Osteocyte (in vitro differentiated cells): ENCODE measurements at places on chromosomes 3 and 15. TPM values are rescaled to one million over a fixed set of nuclear protein-coding genes. Genes with fewer than 3 reads are reported as not detected.

- peaks cover 12% of the 10 kb centered on the region for H3K36me3 ChIP-seq
- no peaks in the 10 kb centered on the region for H3K27me3 ChIP-seq
- H3K4me3 ChIP-seq: no peak overlapping the region
- H3K4me1 ChIP-seq: peaks cover 8% of the 10 kb centered on the region
- H3K27ac ChIP-seq: peak overlapping the region; percentile 32
These were observed 24.7 kb downstream of the SLC24A1 start for GRCh38 chr15:65646486-65646885.

The ILDR1 gene
- not detected in 2 replicates for total RNA-seq

The MAGI1 gene
- total RNA-seq: 20.1 and 21.9 TPM in 2 replicates

The IL5RA gene
- not detected in 2 replicates for total RNA-seq

GRCh38 chr3:15405448-15406050, 21.8 kb downstream of the METTL6 start:
- H3K4me1 ChIP-seq: no peaks in the 10 kb centered on the region
- no peak overlapping the region for H3K27ac ChIP-seq
- no peak overlapping the region for H3K4me3 ChIP-seq
- peaks cover 12% of the 10 kb centered on the region for H3K36me3 ChIP-seq
- DNase-seq: no peak

DNA sequence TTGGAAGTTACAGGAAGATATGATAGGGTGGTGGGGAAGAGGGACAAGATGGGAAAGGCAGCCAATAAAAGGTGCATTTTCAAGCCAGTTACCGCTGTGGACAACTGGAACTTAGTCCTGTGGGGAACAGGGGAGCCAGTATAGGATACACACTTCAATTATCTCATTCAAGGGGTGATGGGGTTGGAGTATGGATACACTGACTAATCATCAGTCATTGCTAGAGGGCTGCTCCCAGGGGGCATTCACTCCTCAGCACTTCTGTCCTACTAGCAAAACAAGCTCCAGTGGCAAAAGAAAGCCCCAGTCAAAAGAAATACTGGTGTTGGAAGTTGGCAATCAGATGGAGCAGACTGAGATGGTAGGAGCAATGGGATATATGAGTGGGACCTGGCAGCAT, 183.4 kb upstream of the GADL1 start:
- H3K36me3 ChIP-seq: no peaks in the 10 kb centered on the region
- no peak overlapping the region for H3K27ac ChIP-seq
- no peak for DNase-seq

DNA sequence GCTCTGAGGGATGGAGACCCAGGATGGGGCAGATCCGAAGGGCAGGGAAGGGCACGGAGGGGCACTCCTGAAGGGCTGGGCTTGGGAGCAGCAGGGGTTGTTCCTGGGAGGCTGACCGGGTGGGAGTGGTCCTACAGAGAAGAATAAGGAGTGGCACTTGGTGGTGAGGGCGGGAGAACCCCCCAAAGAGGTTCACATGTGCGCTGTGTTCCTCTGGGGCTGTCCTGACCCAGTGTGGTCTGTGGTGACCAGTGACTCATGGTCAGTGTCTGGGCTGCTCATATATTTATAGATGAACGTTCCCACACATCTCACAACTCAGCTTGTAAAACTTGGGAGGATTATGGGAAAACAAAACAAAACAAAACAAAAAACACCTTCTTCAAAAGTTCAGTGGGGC, 10.0 kb downstream of the TRPM1 start:
- H3K27ac ChIP-seq: no peak overlapping the region
- DNase-seq: no peak
- H3K27me3 ChIP-seq: no peaks in the 10 kb centered on the region
- no peaks in the 10 kb centered on the region for H3K36me3 ChIP-seq
- H3K4me3 ChIP-seq: no peak overlapping the region

The COLQ gene
- 2.6 and 3.1 TPM in 2 replicates for total RNA-seq

GRCh38 chr3:14847613-14848541, 29.1 kb downstream of the FGD5 start:
- no peak for DNase-seq
- no peak overlapping the region for H3K4me3 ChIP-seq
- H3K36me3 ChIP-seq: no peaks in the 10 kb centered on the region
- no peaks in the 10 kb centered on the region for H3K4me1 ChIP-seq
- peaks cover 35% of the 10 kb centered on the region for H3K27me3 ChIP-seq

The AHSG gene
- not detected in 2 replicates for total RNA-seq

The PP2D1 gene
- total RNA-seq: not detected in 2 replicates

DNA sequence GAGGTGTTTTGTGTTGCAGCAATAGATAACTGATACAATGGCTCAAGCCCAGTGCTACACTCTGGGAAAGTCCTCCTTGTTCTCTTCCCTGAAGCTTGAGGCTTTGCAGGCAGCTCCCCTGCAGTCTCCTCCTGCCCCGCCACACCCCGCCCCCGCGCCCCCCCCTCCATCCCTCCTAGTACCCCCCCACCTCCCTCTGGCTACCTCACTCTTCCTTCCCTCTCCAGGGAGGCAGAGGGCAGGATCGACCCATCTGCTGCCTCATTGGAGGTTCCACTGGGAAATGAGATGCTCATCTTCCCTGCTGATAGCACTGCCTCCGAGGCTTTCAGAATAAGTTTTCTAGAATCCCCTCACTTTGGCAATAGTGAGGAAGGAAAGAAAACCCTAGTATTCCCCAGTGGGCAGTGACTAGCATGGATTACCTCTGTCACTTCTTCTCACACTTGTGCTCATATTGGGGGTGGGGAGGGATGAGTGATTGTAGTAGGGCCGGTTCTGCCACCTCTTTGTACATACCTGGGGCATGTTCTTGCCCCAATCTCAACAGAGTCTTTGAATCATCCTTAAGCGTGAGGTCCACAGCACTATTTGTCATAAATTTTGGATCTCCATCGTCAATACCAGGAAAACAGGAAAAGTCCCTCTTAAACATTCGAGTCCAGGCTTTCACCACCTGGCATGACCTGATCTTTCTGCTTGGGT, 16.3 kb upstream of the RAB7A start:
- H3K4me1 ChIP-seq: no peaks in the 10 kb centered on the region
- no peak for DNase-seq
- no peak overlapping the region for H3K4me3 ChIP-seq
- H3K27me3 ChIP-seq: peaks cover 2% of the 10 kb centered on the region

DNA sequence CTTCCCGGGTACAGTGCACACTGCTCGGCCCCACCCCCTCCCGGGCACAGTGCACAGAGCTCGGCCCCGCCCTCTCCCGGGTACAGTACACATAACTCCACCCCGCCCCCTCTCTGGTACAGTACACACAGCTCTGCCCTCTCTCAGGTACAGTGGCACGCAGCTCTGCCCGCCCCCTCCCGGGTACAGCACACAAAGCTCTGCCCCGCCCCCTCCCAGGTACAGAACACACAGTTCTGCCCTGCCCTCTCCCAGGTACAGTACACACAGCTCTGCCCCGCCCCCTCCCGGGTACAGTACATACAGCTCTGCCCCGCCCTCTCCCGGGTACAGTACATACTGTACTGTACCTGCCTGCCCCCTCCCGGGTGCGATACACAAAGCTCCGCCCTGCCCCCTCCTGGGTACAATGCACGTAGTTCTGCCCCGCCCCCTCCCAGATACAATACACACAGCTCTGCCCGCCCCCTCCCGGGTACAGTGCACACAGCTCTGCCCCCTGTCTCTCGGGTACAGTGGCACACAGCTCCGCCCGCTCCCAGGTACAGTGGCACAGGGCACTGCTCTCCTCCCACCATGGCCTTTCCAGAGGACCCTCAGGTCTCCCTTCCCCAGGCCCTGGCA, 16.4 kb upstream of the PRR20G start:
- H3K27me3 ChIP-seq: peaks cover 26% of the 10 kb centered on the region
- DNase-seq: no peak
- no peak overlapping the region for H3K27ac ChIP-seq
- H3K4me3 ChIP-seq: no peak overlapping the region
- no peaks in the 10 kb centered on the region for H3K36me3 ChIP-seq
- no peaks in the 10 kb centered on the region for H3K4me1 ChIP-seq

DNA sequence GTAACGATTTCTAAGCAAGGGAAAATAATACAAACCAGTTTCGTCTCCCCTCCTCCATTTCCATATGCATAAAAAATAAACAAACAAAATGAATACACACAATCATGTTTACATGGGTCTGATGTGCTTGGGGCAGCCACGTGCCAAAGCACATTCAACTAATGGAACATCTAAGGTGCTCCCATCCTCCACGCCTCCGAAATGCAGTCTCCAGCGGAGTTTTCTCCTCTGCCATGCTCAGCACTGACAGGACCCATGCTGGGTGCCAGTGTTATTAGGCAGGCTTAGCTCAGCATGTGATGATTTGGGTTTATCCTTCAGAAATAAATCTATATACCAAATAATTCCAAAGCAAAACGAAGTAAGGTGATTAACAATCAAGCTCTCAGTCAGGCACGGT, 337.3 kb upstream of the ATP10A start:
- H3K27me3 ChIP-seq: no peaks in the 10 kb centered on the region
- H3K4me1 ChIP-seq: no peaks in the 10 kb centered on the region
- DNase-seq: no peak
- H3K36me3 ChIP-seq: no peaks in the 10 kb centered on the region
- H3K4me3 ChIP-seq: no peak overlapping the region
- H3K27ac ChIP-seq: no peak overlapping the region

The CNTN4 gene
- 48.3 and 51.4 TPM in 2 replicates for total RNA-seq

DNA sequence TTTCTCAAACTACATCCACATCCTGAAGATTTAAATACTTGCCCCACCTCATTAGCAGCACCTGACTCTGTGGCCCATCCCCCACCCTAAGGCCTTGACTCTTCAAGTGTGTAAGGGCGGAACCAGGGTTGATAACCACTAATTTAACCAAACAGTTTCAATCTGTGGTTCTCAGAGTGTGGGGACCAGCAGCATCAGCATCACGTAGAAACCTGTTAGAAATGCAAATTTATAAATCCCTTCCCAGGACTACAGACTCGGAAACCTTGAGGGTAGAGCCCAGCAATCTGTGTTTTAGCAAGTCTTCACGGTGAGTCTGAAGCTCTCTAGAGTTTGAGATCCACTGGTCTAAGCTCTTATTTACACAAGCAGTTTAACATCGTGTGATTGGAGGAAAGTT, 12.4 kb downstream of the GNB4 start:
- H3K27me3 ChIP-seq: no peaks in the 10 kb centered on the region
- no peak overlapping the region for H3K4me3 ChIP-seq
- DNase-seq: no peak
- H3K36me3 ChIP-seq: peaks cover 8% of the 10 kb centered on the region
- H3K4me1 ChIP-seq: peaks cover 18% of the 10 kb centered on the region

DNA sequence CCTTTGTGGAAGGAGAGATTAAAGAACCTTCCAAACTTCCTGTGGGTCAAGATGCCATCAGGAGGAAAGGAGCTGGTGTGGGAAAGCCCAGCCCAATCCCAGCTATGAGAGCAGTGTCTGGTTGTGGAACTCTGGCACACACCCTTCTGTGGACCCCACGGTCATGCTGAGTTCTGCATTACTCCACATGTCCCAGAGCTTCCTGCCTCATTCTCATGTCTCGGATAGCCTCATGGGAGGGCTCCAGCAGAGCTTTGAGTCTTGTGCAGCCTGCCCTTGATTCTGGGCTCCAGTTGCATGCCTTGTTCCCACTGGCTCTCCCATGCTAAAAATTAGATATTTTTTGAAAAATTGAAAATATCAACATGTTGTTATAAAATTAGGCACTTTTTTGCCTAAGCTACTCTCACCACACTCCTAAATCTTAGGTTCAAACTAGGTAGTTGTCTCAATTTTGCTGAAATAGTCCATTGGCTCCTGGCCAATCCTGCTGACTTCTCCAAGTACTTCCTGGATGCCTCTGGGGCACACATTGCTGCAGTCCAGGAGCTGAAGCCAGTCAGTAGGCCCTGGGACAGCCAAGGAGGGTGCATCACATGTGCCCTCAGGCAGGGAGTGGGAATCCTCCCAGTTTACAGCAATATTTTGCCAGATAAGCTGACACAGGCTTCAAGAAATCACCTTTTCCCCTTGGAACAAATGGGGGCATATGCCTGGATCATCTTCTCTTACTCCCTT, 144.3 kb downstream of the EEFSEC start:
- peak overlapping the region; percentile 36 for H3K27ac ChIP-seq
- no peaks in the 10 kb centered on the region for H3K27me3 ChIP-seq
- DNase-seq: peak; percentile 84
- H3K4me3 ChIP-seq: no peak overlapping the region
- H3K36me3 ChIP-seq: no peaks in the 10 kb centered on the region
- H3K4me1 ChIP-seq: peaks cover 24% of the 10 kb centered on the region

- no peak overlapping the region for H3K4me3 ChIP-seq
- no peak overlapping the region for H3K27ac ChIP-seq
- no peak for DNase-seq
- H3K27me3 ChIP-seq: no peaks in the 10 kb centered on the region
- no peaks in the 10 kb centered on the region for H3K36me3 ChIP-seq
These were observed 40.6 kb upstream of the DHX36 start for GRCh38 chr3:154364849-154365248.

GRCh38 chr15:95799286-95800200, 531.0 kb upstream of the NR2F2 start:
- peak overlapping the region; percentile 20 for H3K27ac ChIP-seq
- H3K36me3 ChIP-seq: no peaks in the 10 kb centered on the region
- no peaks in the 10 kb centered on the region for H3K27me3 ChIP-seq
- H3K4me3 ChIP-seq: no peak overlapping the region

DNA sequence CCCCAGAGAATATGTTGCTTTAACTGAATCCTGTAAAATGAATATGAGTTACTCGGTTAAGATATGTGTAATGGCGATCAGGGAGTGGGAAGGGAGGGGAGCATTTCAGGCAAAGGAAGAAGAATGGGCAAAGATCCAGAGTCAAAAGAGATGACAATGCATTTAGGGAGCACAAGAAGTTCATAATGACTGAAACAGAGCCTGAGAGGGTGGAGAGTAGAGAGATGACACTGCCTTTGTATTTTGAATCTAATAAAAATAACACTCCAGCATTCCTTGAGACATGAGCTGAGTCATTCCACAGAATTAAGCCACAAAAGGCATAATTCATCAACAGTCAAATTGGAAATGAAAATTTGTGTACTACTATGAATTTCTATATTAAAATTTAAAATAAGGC, 105.3 kb upstream of the PEX5L start:
- H3K27me3 ChIP-seq: no peaks in the 10 kb centered on the region
- DNase-seq: no peak
- H3K27ac ChIP-seq: no peak overlapping the region

The TRPM1 gene
- not detected in 2 replicates for total RNA-seq

DNA sequence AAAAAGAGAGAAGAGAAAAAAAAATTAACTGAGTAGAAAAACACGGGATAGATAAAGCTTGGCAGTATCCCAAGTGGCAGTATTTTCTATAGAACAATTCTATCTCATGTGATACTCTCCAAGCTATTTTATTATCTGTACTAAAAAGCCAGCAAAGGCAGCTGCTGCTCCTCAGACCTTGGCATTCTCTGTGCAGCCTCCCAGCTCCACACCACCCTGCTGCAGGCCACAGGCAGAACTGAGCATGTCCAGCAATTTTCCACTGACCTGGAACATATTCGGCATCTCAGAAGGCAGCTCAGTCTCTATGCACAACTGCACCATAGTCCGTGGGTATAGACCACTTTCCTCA, 1161.4 kb downstream of the IGSF11 start:
- DNase-seq: no peak
- H3K4me1 ChIP-seq: peaks cover 38% of the 10 kb centered on the region
- H3K4me3 ChIP-seq: no peak overlapping the region
- H3K27ac ChIP-seq: no peak overlapping the region
- no peaks in the 10 kb centered on the region for H3K36me3 ChIP-seq

- H3K27me3 ChIP-seq: no peaks in the 10 kb centered on the region
- no peak overlapping the region for H3K4me3 ChIP-seq
- peaks cover 5% of the 10 kb centered on the region for H3K4me1 ChIP-seq
- no peak overlapping the region for H3K27ac ChIP-seq
These were observed 295.9 kb upstream of the UBE2E2 start for GRCh38 chr3:22907161-22907780.
